ENCODE measurements at places on chromosomes 11 and 22.

- DNase-seq, result no peak
These were observed 2.5 kb upstream of the EHF start for GRCh38 chr11:34618406-34618805.

GRCh38 chr11:117879516-117880480 lies 3.3 kb upstream of the FXYD6 start:
- DNase-seq, result no peak

- DNase-seq, result no peak
These were observed 20.3 kb downstream of the NEAT1 start for GRCh38 chr11:65442842-65443331.

DNA sequence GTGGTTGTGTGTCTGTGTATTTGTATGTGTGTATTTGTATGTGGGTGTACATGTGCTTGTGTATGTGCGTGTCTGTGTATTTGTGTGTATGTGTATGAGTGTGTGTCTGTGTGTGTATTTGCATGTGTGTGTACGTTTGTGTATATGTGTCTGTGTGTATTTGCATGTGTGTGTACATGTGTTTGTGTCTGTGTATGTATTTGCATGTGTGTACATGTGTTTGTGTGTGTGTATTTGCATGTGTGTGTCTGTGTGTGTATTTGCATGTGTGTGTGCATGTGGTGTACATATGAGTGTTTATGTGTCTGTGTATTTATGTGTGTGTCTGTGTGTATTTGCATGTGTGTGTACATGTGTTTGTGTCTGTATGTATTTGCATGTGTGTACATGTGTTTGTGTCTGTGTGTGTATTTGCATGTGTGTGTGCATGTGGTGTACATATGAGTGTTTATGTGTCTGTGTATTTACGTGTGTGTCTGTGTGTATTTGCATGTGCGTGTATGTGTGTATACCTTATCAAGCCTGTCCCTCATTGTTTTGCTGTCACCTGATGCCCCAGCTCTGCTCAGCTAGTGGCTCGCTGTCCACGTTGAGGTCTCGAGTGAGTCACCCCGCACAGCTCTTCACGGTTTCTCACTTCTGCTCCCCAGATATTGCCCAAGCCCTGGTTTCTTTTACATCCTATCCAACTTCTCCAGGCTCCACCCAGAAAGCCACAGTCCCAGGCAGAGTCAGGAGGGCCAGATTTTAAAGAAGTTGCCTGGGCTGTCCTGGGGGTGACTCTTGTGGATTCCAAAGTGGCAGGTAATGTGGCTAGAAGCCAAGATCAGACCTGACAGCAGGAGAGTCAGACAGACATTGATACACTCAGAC lies 15.2 kb downstream of the MB start:
- DNase-seq, result no peak

- no peak for DNase-seq
These were observed 485.5 kb downstream of the TMEM135 start for GRCh38 chr11:87523276-87523675.

GRCh38 chr22:23402275-23403151 lies 177.6 kb downstream of the IGLL1 start:
- DNase-seq, result no peak

- DNase-seq, result no peak
These were observed 857 bp downstream of the ZPR1 start for GRCh38 chr11:116786966-116787365.

GRCh38 chr11:279966-280705 lies 1.9 kb downstream of the NLRP6 start:
- no peak for DNase-seq

DNA sequence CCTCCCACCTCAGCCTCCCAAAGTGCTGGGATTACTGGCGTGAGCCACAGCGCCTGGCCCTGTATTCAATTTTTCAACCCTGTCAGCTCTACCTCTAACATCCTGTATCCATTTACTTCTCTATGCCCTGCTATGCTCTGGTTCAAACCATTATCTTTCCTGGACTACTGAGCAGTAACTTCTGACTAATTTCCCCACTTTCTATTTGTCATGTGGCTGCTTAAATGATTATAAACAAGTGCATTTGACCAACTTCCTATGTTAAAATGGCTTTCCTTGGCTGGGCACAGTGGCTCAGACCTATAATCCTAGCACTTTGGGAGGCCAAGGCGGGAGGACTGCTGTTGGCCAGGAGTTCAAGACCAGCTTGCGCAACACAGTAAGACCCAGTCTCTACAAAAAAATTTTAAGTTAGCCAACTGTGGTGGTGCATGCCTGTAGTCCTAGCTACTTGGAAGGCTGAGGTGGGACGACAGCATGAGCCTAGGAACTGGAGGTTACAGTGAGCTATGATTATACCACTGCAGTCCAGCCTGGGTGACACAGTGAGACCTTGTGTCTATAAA lies 2.1 kb downstream of the MED19 start:
- no peak for DNase-seq

GRCh38 chr11:68282141-68282860 lies 10.5 kb upstream of the C11orf24 start:
- no peak for DNase-seq

GRCh38 chr11:74269161-74269811 lies 42.2 kb downstream of the P4HA3 start:
- no peak for DNase-seq

- DNase-seq, result no peak
These were observed 169.6 kb upstream of the SYN3 start for GRCh38 chr22:33227791-33228190.

- no peak for DNase-seq
These were observed 96.6 kb downstream of the RRAS2 start for GRCh38 chr11:14262271-14262846.

- no peak for DNase-seq
These were observed 5.2 kb upstream of the PTGDR2 start for GRCh38 chr11:60860943-60861342.

DNA sequence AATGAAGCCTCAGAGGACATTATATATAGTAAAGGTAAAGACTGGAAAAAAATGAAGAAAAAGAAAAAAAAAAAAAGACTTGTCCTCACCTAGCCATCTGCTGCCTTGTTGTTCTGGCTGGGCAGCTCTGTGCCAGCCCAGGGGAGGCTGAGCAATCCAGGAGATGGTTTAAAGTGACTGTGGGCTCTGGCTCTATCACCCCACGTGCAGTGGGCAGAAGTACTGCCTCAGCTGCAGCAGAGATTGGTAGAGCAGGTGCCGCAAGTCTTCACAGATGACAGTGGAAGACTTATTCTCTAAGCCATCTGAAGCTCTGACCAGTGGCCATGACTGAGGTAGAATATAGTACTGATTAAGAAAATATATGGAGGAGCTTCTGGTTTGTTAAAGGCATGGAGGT lies 62.2 kb downstream of the SGSM3 start:
- no peak for DNase-seq

DNA sequence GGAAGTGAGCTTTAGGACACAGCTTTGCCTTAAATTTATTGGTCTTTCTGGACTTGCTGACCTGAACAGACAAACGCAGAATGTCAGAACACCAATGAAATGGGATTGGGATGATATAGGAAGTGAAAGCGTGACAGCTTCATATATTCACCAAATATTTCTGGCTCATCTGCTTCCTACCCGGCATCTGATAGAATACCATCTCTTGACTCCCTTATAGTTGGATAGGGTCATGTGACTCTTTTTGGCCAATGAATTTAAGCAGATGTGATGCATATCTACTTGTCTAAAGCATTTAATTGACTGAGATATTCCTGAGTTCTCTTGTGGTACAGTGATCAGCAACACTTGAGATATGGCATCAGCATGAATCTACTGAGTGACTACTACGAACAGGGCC lies 2.5 kb upstream of the CAPRIN1 start:
- no peak for DNase-seq

DNA sequence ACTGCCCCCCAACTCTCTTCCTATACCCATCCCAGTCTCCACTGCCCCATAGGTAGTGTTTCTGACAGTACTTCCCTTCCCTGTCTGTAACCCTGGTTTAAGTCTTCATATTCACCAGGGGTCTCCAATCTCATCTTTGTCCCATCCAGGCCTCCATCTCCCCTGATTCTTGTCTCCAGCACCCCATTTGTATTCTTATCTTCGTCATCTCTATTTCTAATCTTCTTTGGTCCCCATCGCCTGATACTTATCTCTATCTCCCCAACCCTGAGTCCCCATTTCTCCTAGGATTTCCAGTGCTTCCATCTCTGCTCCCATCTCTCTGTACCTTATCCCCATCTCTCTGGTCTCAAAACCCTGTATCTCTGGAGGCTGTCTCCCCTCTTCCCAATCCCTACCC lies 1.8 kb downstream of the PHOX2A start:
- DNase-seq, result no peak
